Stimulated activated CD8-positive, alpha-beta memory T cell treated with anti-CD3 and anti-CD28 coated beads, Interleukin-15, amount 100 ng/mL, for 4 hours (primary cell): ENCODE measurements at places on chromosomes 3 and 15.

- DNase-seq: no peak
These were observed 323.5 kb downstream of the ERC2 start for GRCh38 chr3:56144805-56145204.

- DNase-seq: no peak
These were observed 138.7 kb upstream of the LRTM1 start for GRCh38 chr3:55066551-55067047.

GRCh38 chr3:71421820-71422566 is 161.5 kb downstream of the FOXP1 start:
- no peak for DNase-seq

GRCh38 chr15:49427372-49427771 is 4.3 kb downstream of the FGF7 start:
- DNase-seq: no peak

GRCh38 chr3:97822359-97822775 is 556 bp downstream of the CRYBG3 start:
- no peak for DNase-seq

DNA sequence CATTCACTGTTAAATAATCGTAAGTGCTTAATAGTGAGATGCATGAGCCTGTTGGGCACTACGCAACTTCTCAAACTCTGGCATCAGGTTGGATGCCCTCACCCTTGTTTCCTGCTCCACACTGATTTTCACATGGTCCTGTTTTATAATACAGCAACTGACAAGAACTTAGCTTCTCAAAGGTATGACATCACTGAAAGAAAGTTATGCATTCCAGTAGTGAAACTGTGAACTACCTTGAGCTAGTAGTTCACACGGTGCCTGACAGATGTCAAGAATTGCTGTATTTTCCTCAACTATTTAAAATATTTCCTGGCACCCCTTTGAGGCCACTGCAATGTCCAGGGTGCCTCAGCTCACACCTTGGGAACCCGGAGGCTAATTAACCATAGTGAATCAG is 327.5 kb downstream of the RORA start:
- no peak for DNase-seq
